ENCODE measurements at places on chromosomes 5 and 9.

DNA sequence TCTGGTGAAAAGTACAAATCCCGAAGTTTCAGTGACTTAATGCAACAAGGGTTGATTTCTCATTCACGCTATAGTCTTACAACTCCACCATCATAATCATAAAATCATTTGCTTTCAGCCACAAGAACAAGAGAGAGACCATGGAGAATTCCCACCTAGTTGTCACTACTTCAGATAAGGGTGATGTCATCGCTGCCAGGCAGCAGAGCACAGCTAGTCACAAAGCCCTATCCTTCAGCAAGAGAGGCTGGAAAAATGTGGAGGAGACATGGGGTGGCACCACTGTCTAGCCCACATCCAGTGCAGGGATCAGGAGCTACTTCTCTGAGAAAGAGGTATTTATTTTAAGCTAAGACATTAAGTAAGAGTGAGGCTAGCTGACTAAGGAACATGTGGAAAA is 356.1 kb downstream of the YTHDC2 start:
- no peak for DNase-seq

DNA sequence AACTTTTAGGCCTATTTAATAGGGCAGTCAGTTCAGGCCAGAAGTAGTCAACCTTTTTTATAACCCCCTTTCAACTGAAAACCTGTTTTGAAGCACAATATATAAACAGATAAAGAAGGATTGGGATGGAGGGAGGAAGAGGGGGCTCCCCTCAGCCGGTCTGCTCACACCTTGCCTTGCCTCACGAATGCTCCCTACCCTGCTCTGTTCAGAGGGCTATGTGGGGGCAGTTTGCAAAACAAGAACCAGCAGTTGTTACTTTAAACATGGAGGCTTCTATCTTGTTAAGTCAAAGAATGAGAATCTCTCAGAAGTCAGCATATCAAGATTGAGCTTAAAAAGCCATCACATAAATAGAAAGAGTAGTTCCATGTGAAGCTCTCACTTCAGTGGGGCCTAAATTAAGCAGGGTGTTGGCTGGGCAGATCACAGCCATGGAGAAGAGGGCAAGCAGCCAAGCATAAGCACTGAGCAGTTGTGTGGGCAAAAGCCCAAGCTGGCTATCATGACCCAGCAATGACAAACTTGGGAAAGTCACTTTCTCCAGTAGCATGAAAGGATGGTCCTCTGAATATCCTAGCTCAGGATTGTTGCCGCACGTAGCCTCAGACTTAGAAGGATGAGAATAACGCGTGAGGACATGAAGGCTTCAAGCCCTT is 70.6 kb downstream of the ALDH1A1 start:
- no peak for DNase-seq

- no peak for DNase-seq
Observed at GRCh38 chr5:151906246-151906645, 18.4 kb downstream of the GLRA1 start.

- DNase-seq: no peak
Observed at GRCh38 chr5:135012951-135013391, 21.1 kb downstream of the PITX1 start.

DNA sequence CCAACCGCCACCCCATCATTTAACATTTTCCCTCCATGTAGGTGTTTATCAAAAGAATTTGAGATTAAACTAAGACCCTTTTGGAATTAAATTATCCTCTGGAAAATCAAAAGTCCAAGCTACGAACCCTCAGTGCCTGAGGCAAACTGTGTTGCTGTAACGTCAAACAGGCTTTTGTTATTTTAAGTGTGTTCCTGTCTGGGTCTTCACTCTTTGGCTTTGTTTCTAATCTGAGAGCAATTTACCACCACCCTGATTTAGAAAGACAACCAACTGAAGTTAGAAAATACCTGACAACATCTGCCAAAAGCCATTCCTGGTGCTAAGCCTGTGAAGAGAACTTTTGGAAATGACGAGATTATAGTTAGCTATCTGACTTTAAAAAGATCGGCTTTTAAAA is 199.9 kb downstream of the DIRAS2 start:
- DNase-seq: no peak

DNA sequence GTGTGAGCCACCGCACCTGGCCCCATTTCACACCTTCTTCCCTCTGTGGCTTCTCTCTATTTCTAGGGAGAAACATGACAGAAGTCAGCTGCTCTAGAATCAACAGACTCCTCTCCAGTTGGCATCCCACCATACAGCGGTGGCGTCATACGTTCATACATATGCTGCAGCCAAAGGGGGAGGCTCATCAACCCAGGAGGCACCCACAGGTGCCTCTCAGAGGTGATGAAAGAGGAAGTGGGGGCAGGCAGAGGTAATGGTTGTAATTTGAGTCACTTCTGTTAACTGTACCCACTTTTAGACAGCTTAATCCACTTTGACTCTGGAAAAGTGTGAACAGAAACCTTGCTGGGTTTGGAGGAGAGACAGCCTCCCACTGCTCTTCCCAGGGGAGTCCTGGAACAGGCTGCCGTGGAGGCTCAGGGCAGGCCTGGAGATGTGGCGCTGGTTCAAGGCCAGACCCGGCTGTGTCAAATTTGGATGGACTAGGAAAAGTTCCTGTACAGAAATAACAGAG is 47.3 kb upstream of the SUB1 start:
- DNase-seq: no peak

GRCh38 chr5:10482791-10483530 is 41.3 kb downstream of the ROPN1L start:
- no peak for DNase-seq

- no peak for DNase-seq
Observed at GRCh38 chr9:38154501-38155421, 85.7 kb upstream of the SHB start.

GRCh38 chr5:119541716-119542115 is 87.6 kb upstream of the FAM170A start:
- DNase-seq: no peak

- DNase-seq: no peak
Observed at GRCh38 chr9:86809759-86810367, 137.4 kb downstream of the GAS1 start.

GRCh38 chr5:145470396-145470979 is 364.7 kb downstream of the PRELID2 start:
- DNase-seq: no peak

GRCh38 chr5:98794001-98794400 is 20.5 kb downstream of the RGMB start:
- DNase-seq: no peak

- DNase-seq: no peak
Observed at GRCh38 chr9:19049917-19050636, 850 bp downstream of the RRAGA start.

DNA sequence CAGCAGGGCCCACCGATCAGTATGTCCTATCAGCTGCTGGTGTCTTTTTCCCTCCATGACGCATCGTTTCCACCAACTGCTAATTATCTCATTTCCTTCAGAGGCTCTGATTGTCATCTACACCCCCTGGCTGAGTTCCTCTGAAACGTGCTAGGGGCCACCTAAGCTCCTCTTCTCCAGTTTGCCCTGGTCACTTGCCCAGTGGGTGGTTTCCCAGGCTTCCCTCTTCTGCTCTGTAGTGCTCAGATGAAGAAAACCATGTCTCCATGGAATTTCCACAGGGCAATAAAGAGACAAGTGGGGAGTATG is 65.3 kb downstream of the TSTD2 start:
- no peak for DNase-seq

- no peak for DNase-seq
Observed at GRCh38 chr9:12539580-12539975, 153.6 kb upstream of the TYRP1 start.

GRCh38 chr9:135519179-135519971 is 1.9 kb upstream of the LCN1 start:
- no peak for DNase-seq

GRCh38 chr5:85843535-85843934 is 774.2 kb upstream of the COX7C start:
- DNase-seq: no peak

DNA sequence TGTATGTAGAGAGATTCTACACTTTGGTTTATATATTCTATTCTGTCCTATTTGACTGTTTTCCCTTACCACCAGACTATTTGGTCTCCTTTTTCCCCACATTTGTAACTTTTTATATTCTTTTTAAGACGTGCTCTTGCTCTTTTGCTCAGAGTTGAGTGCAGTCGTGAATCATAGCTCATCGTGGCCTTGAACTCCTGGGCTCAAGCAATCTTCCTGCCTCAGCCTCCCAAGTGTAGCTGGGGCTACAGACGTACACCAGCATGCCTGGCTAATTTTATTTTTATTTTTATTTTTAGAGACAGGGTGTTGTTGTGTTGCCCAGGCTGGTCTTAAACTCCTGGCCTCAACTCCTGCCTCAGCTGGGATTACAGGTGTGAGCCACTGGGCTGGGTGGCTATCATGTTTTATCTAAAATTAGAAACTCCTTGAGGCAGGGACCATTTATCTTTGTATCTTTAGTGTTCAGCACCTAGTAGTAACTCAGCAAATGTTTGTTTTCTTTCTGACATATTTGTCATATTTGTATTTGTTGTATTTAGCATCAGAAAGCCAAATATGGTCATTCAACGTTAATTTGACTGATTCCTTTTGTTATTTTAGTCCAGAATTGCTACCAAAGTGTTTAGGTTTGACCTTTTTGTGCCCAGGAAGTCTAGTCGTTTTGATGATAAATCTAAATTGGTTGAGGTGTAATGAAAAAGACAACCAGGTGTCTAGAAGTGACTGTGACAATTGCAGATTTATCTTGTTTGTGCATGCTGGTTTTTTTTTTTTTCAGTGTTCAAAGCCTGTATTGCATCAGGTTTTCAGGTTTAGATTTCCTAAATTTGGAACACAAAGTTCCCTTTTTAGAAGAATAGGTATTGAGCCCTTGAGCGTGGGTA is 44.3 kb downstream of the ERBIN start:
- no peak for DNase-seq

DNA sequence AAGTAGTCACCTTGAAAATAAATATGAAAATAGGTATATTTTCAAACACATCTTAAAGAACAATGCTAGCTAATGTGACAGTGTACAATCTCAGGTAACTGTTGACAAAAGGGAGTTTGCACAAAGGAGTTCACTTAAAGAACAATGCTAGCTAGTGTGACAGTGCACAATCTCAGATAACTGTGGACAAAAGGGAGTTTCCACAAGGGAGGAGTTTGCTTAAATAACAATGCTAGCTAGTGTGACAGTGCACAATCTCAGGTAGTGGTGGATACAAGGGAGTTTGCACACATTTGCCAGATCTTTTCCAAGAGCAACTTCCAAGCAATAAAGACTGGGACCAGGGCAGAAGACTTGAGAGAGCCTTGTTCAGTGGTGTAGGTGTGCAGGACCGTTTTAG is 442.9 kb upstream of the FTMT start:
- DNase-seq: no peak

GRCh38 chr5:1006656-1007071 is 1.9 kb upstream of the NKD2 start:
- no peak for DNase-seq

DNA sequence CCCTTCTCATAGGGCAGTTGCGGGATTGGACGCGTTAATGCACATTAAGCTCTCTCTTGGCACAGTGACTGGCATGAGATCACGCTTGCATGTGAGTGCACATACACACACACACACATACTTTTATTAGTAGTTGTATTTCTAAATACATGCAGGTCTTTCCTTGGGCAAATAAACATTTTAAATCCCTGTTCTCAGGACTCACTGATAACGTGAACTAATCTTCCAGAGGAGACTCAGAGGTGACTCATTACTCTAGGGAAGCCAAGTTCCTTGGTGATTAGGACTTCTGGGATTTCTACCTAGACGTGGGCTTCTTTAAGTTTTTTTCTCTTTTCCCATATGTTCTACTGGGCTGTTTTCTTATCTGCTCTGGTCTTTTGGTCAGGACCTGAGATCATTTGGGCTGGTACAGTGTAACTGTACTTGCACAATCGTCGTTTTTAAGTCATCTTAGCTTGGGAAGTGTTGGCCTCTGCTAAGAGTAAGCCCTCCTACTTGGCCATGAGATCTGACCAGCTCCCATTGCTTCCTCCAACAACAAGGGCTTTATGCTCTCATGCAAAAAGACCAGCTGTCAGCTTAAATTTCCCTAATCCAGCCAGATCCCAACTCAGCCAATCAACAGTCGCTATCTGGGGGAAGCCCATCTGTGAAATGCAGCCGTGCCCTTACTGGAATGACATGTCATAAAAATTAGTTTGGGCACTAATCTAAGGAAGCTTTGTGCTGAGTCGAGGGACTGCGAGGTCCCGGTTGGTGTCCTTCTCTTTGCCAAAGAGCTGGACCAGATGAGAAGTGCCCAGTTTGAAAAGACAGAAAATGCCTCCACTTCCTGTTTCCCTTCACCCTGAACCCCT is 176.4 kb upstream of the ANKRD55 start:
- DNase-seq: no peak

DNA sequence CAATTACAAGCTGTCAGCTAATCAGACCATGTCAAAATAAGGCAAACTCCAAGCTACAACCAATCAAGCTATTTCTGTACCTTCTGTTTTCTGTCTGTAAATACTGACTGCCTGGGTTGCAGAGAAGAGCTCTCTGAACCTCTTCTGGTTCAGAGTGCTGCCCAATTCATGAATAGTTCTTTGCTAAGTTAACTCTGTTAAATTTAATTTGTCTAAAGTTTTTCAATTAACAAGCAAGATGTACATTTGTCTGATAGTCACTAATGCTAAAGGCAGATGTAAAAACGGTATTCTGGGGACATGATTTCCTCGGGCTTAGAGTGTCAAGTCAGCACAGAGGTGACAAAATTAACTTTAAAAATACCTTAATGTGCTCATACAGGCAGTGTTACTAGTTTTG is 408.3 kb upstream of the CLINT1 start:
- no peak for DNase-seq

DNA sequence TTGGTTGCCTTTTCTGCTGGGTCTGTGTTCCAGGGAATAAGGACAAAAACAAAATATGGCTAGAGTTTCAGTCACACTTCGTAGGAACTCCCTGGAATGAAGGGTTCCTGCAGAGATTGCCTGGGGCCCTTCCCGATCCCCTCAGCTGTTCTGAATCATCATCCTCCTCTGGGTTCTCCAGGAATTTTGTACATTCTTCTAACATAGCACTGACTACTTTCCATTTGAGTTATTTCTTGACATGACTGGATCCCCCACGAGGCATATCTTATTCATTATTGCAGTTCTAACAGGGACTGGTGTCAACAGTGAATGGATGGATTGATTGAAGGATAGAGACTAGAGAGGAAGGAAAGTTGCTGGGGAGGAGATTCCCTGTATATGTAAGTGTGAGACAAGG is 49.2 kb upstream of the TNC start:
- no peak for DNase-seq

- DNase-seq: no peak
Observed at GRCh38 chr9:131773911-131774379, 34.1 kb upstream of the RAPGEF1 start.

DNA sequence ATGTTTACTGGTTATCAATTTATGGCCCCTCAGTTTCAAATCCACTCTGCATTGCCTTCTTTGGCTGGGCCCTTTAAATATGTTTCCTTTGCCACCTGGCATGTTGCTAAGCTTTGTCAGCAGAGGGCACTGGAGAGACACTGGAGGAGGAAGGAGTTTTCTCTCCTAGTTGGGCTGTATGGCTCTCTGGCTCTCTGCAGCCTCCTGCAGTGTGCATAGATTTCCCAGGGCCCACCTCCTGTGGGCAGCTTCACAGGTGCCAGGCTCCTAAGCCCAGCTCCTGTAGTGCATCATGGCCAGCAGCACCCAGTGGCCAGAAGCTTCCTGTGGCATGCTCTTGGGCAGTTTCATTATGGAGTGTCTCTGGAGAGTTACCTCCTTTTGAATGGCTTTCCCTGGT is 23.3 kb downstream of the CAVIN4 start:
- DNase-seq: no peak

GRCh38 chr5:73814233-73814846 is 188.3 kb downstream of the ARHGEF28 start:
- DNase-seq: no peak

- DNase-seq: no peak
Observed at GRCh38 chr5:121752149-121752548, 99.5 kb upstream of the FTMT start.

All from stimulated activated CD8-positive, alpha-beta memory T cell treated with anti-CD3 and anti-CD28 coated beads, Interleukin-7, amount 100 ng/mL, for 1 hour (primary cell).